Activated T-helper 1 cell treated with anti-CD3 and anti-CD28 coated beads, Interleukin-2, amount 50 U/mL, for 16 hours (primary cell): ENCODE measurements at places on chromosomes 4 and X.

DNA sequence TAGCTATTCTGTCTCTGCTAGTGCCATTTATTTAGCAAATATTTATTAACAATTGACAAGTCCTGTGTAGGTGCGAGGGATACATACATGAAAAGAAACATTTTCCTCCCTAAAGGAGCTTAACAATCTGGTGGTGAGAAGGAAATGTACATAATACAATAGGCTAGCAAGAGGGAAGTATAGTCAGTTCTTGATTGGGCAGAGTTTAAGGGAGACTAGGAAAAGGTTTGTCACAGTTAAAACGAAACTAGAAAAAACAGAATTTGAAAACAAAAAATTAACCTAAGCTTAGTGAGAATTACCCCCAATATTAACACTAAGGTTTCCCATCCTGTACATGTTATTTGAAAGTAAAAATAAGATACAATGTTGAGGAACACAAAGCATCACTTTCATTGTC, 8.6 kb upstream of the MAML3 start:
- no peak for DNase-seq

DNA sequence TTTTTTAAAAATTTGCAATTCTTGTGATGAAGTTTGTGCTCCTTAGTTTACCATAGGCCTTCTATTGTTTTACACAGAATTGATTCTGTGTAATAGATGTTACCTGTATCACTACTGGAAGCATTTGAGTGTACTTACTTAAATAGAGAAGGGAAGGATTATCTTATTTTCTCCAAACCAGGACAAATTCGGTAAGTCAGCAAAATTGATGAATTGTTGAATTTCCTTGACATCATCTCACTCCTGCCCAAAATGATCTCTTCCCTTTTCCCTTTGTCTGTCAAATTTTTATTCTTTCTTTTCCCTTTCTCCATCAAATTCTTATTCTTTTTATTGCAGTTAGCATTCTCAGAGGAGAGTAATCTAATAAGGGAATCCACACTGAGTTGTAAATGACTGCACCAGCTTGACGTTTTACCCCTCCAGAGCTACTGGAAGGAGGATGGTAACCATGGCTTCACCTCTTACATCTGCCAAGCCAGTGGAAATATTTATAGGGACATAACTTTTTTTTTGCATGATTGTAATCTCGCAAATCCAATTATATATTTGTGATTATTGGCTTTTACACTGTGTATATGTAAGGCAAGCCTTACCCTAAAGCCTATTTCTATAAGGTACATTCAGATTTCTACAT, 42.6 kb upstream of the HAND2 start:
- DNase-seq, result no peak

- DNase-seq, result no peak
These were observed 11.9 kb upstream of the ZNF157 start for GRCh38 chrX:47358387-47359065.

GRCh38 chr4:2402048-2402842, 16.2 kb downstream of the ZFYVE28 start:
- no peak for DNase-seq

DNA sequence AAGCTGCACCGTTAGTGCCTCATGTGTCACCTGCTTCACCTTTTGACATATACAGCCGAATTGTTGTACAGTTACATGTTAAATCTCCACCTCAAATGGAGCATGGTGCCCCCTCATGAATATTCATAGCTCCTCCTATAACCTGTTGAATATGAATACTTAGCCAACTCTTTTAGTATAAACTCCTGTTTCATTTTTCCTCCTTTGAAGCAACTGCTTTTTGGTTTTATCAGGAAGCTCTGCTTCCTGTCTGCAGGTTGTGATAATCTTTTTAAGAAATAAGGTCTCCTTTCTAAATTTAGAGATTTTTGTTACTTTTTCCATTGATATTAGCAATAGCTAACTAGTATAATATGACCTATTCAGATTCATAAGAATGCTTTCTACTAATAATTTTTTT, 1429.2 kb upstream of the AGA start:
- no peak for DNase-seq

DNA sequence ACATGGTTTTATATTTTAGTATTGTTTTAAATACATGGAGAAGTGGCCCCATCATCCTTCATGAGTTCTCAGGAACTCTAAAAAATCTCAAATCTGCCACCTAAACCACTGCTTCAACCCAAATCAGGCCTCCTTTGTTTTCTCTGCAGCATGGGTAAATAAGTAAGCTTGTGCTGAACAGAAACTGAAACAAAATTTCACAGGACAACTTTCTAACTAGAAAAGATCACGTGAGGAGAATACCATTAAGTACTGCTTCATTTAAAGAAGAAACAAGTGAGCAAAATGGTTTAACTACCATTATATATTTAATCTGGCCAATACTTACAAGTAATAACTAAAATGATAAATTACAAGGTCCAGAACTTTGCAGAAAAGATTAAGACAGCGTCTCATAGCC, 2.5 kb downstream of the ARAP2 start:
- DNase-seq, result no peak

DNA sequence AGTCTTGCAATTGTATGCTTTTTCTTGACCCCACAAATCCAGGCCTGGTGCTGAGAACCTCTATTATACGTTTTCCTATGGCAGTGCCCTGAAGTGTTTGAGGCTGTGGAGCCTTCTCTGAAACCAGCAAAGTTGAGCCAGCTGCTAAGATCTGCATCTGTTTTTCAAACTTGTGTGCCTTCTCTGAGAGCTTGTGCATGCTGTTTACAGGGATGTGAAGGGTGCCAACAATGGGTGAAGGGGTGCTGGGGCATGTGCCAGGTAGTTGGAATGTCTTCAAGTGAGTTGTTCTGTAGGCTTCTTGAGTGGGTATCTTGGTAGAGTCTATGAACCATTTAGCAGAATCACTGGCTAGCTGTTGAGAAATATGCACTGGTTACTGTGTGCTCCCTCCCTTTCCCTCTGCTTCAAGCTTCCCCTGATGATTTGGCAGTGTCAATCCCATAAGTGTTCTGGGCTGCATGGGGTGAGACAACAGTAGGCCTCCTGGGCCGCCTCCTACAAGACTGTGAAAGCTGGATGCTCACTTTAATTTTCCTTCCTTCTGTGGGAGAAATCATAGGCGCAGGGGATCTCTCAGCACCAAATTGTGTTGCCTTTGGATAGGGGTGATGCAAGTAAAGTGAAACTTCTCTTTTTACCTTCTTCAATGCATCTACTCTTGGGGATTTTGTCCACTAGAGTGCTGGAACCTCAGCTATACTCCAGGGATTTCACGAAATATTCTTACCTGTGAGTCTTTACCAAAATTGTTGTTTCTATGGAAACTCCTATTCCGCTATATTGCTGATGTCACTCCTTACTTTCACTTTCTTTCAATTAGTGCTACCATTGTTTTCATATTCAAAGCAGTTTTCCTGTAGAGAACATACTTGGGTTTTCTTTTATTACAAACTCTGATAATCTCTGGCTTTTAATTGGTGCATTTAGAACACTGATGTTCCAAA, 30.0 kb downstream of the ITM2A start:
- no peak for DNase-seq

DNA sequence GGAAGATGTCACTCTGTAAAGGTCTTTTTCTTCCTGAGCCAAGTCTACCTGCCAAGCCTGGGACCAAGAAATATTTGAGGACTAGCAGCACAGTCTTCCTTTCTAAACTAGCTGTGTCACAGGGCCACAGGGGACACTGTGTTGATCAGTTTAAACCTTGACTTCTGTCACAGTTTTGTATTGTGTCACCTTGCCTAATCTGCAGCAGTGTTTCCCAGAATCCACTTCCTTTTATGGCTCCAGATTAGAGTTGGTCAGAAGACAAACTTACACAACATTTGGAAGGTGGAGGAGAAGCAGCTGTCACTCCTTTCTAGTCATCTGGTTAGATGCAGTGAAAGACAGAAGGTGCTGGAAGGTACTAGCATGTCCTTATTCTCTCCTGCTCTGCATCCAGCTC, 143.1 kb upstream of the BCOR start:
- DNase-seq, result no peak

DNA sequence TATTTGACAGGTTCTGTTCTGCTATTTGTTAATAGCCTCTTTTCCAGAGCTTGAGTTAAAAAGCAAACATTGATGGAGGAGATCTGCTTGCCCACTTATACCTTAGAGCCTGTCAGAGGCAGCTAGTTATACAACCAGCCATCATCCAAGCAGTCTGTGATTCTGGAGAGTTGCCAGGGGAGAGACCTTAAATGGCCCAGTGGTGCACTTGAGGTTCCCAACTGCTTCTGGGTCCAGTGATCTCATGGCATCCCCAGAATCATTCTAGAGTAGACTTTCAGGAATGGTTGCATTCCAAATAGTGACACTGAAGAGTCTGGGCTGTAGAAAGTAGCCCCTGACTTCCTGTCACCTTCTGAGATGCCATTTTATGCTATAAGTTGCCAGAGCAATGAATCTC, 160.7 kb downstream of the FHIP1A start:
- no peak for DNase-seq

- no peak for DNase-seq
These were observed 90.8 kb upstream of the OTUD4 start for GRCh38 chr4:145271194-145271593.
